ENCODE measurements at places on chromosomes 11 and 22.

DNA sequence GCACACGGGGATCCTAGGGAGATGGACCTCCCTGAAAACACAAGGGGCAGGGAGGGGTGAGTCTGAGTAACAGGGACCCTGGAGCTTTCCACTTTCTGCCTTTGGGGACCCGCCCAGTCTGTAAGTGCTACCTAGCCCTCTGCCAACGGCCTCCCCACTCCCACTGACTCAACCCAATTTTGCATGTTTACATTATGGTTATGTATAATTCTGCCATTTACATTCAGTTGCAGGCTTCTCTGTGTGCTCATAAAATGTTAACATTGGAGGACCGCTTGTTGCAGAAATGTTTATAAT, 105.8 kb downstream of the DSCAML1 start:
- no peak overlapping the region for H3K4me3 ChIP-seq
- H3K36me3 ChIP-seq: no peaks in the 10 kb centered on the region
- no peaks in the 10 kb centered on the region for H3K4me1 ChIP-seq
- H3K27me3 ChIP-seq: no peaks in the 10 kb centered on the region
- H3K27ac ChIP-seq: no peak overlapping the region

GRCh38 chr22:39109361-39109760, 12.3 kb downstream of the APOBEC3H start:
- no peak for DNase-seq
- no peak overlapping the region for H3K27ac ChIP-seq
- H3K27me3 ChIP-seq: no peaks in the 10 kb centered on the region

GRCh38 chr22:49402169-49402568, 425.5 kb downstream of the BRD1 start:
- no peaks in the 10 kb centered on the region for H3K36me3 ChIP-seq
- H3K27me3 ChIP-seq: no peaks in the 10 kb centered on the region
- H3K27ac ChIP-seq: no peak overlapping the region
- no peaks in the 10 kb centered on the region for H3K4me1 ChIP-seq
- no peak for DNase-seq

GRCh38 chr22:33887173-33887572, 33.1 kb downstream of the LARGE1 start:
- no peak overlapping the region for H3K27ac ChIP-seq
- H3K27me3 ChIP-seq: no peaks in the 10 kb centered on the region
- DNase-seq: no peak
- peaks cover 11% of the 10 kb centered on the region for H3K4me1 ChIP-seq
- no peak overlapping the region for H3K4me3 ChIP-seq

DNA sequence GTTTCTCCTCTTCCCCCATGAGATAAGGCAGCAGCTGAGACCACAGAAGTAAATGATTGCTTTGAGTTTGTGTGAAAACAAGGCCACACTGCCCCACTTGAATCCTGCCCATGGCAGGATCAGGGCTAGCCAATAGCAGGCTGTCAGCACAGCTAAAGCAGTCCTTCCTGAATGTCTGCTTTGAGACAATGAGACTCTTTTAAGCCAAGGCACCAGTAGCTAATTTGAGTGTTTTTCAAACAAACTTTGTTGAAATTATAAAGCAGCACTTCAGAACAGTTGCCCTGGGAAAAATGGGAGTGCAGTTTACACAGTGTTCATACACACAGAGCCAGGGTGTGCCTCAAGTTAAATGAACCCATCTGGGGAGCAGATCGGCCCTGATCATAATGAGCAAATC, 103.5 kb upstream of the OR5AK2 start:
- no peak for DNase-seq
- no peaks in the 10 kb centered on the region for H3K36me3 ChIP-seq
- H3K4me3 ChIP-seq: no peak overlapping the region
- no peaks in the 10 kb centered on the region for H3K27me3 ChIP-seq

All from iPS DF 6.9 (cell line).